Fibroblast of lung (primary cell): ENCODE measurements at places on chromosomes 2 and 18. TPM values are rescaled to one million over a fixed set of nuclear protein-coding genes. Genes with fewer than 3 reads are reported as not detected.

DNA sequence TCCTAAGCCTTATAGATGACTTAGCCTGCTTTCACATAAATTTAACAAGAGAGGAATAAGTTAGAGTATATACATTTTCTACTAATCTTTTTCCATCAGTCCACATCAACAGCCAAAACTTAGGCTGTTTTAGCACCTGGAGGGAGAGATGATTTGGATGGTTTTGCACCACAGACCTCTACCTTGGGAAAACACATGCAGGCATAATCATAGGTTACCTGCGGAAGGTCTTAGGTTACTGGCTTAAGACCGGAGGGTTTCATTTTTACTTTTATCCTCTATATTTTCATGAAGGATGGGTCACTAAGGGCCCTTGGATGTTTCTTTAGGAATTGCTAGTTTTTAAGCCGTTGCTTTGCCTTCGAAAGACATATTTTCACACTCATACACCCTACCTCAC, 66.0 kb downstream of the MYO1B start:
- no peak for DNase-seq

Gene IL1A
- polyA plus RNA-seq, result 0.07 and 0.09 TPM in 2 replicates

DNA sequence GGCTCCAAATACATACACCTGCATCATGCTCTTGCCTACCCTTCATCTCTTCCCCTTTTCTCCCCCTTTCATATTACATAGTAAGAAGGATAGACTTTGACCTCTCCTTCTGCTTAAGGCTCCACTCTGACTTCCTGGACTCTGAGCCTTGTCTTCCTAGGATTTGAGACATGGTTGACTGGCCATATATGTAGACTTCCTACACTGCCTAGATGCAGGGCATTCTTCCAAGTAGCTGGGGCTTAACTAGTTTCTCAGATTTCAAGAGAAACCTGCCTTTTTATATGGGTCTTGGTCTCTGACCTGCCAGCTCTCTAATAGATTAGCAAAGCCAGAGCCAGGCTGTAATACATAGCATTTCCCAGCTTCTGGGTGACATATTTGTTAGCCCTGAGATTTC, 35.4 kb upstream of the CYP26B1 start:
- DNase-seq, result no peak

Gene LYPD6
- 1.8 and 3.7 TPM in 2 replicates for polyA plus RNA-seq

GRCh38 chr18:51425889-51426288, 228.4 kb upstream of the MEX3C start:
- DNase-seq, result no peak

Gene FAM110C
- not detected in 2 replicates for polyA plus RNA-seq

Gene SERPINB12
- polyA plus RNA-seq, result 0.07 TPM in 1 of 2 replicates, not detected in the other

DNA sequence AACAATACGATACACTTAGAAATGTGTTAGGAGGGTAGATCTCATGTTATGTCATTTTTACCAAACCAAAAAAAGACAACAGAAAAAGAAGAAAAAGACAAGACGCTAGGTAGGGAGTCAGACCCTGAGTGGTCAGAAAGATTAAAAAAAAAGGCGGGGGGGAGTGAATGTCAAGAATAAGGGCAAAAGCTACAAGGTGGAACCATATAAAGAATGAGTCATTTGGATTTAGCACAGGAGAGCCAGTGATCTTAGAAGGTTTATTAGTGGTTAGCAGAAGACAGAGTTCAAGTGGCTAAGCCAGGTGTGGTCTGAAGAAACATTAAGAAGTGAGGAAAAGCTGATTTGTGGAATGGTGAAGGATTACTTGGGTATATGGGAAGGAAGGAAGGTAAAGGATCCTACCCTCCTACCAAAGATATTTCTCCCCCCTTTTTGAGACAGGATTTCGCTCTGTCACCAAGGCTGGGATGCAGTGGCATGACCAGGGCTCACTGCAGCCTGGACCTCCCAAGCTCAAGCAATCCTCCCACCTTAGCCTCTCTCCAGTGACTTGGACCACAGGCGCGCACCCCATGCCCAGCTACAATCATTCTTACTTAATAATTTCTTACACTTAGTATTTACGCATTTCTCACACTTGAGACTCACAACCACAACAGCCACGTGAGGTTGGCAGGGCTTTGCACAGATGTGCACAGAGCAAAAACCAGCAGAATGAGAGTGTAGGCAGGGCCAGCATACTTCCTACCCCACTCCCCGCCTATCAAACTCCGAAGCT, 2.6 kb downstream of the DSC2 start:
- DNase-seq, result no peak

- no peak for DNase-seq
Measured at GRCh38 chr2:233311241-233311926, 3.8 kb downstream of the SAG start.

Gene EMX1
- not detected in 2 replicates for polyA plus RNA-seq

- DNase-seq, result peak; percentile 96
Measured at GRCh38 chr2:157245846-157246764, 11.4 kb upstream of the GALNT5 start.
